Activated CD4-positive, alpha-beta T cell treated with anti-CD3 and anti-CD28 coated beads, Interleukin-2, amount 50 U/mL, for 24 hours (primary cell): ENCODE measurements at places on chromosomes 2 and 18.

DNA sequence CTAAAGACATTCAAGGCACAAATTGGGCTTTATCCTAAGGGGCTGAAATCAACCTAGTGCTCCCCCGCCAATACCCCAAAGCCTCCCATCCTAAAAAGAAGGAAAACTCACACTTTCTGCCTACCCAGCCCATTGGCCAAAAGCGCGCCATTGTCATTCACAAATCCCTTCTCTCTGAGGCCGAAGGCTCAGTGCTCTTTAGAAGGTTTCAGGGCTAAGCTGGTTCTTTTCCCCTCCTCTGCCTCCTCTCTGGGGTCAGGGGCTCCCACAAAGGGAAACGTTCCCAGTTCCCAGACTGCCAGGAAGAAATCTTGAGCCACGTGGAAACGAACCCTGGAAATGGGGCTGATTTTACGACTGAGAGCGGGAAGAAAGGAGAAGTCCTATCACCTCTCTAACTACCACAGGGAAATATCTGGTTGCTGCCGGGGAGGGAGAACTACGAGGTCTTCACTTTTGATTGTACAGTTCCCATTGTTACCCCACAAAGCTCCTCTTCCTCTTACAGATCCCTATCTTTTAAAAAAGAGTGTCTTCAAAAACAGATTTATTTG, 1.7 kb upstream of the SKOR2 start:
- DNase-seq, result no peak

DNA sequence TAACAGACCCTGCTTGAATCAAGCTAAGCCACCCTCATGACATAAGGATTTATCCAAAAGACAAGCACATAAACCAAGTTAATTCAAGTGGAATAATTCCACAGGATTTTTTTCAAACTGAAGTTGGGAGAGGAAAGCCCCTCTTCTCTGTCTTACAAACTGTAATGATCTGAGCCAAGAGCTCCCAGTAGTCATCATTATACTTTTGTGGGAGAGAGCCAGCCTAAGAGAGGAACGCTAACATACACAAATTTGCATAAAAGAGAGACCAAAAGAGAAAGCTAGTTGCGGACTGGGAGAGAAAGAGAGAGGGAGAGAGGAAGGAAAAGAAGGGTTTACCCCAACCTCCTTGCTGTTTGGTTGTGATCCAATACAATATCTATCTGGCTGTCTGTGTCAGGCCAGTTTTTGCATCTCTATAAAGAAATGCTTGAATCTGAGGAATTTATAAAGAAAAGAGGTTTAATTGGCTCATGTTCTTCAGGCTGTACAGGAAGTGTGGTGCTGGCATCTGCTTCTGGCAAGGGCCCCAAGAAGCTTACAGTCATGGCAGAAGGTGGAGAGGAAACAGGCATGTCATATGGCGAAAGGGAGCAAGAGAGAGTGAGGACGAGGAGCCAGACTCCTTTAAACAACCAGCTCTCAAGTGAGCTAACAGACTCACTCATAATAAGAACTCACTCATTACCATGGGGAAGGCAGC, 20.8 kb upstream of the PUM2 start:
- no peak for DNase-seq

DNA sequence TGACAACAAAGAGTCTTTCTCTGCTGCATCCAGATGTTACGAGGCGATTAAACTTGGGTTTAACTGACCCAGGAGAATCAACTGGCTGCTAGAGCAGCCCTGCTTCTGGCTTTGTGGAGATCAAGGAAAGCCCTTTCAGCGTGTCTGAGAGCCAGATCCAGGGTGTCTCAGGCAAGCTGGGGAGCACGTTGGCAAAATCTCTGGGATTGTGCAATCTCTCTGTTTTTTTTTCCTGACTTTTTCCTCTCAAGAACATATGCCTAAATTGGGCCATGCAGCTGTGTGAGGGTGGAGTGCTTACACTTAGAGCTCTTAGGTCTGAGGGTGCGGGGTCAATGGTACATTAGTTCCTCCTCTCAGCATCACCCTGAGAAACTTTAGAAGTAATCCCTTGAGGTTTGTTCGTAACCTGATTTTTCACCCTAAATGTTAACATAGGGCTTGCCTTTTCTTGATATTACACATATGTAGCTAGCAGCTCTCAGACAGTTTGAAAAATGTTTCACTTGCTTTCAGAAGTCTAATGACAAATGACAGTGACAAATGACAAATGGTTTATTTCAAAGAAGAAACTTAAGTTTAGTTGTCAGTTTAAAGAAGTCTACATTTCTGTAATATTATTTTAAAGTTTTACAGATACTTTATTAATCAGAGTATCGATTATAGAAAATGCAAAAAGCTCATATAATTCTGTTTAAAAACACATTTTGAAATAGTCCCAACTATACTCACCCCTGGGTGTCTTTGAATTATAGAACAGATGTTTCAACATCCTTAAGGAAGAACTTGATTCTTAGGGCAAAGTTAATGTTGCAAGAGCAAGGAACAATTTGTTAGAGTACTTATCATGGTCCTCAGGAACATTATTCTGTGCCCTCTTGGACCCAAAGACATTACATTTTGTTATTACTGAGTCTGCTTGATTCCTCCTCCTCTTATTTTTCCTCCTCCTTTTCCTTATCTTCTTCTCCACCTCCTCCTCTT, 38.4 kb upstream of the ZSWIM2 start:
- DNase-seq, result no peak

DNA sequence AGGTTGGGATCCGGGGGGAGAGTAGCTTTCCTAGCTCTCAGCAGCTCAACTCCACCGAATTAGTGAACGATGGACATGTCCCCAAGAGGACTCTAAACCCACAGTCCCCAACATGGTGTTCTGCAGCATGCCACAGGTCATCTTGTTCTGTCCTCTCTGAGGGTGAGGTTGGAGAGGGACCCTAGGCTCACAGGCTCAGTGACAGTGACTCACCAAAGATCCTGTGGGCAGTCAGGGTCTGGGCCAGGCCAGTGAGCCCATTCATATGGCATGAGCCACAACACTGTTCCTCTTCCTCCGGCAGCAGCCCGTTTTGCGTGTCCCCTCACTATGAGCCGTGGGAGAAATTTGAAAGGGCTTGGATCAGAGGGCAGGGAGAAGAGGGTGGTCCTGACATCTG, 2.8 kb upstream of the SLC20A1 start:
- no peak for DNase-seq
